ENCODE measurements at places on chromosomes 1 and 21. TPM values are rescaled to one million over a fixed set of nuclear protein-coding genes. Genes with fewer than 3 reads are reported as not detected.

DNA sequence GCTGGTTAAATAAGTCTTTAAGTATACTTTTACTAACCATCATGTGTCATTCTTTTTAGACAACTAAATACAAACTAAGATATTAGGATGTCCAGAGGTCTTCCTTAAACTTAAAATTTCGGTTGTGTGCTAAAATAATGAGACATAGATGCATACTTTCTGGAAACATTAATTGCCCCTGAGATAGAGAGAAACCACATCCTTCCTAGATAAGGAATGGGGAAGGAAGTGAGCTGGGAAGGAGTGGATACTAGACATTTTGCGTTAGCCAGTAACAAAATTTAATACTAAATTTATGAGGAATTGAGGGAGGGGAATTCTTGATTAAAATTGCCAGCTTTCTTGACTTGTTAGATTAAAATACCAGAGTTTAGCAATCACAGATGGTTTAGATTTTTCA is 37.1 kb upstream of the PTGS2 start:
- DNase-seq, result no peak

DNA sequence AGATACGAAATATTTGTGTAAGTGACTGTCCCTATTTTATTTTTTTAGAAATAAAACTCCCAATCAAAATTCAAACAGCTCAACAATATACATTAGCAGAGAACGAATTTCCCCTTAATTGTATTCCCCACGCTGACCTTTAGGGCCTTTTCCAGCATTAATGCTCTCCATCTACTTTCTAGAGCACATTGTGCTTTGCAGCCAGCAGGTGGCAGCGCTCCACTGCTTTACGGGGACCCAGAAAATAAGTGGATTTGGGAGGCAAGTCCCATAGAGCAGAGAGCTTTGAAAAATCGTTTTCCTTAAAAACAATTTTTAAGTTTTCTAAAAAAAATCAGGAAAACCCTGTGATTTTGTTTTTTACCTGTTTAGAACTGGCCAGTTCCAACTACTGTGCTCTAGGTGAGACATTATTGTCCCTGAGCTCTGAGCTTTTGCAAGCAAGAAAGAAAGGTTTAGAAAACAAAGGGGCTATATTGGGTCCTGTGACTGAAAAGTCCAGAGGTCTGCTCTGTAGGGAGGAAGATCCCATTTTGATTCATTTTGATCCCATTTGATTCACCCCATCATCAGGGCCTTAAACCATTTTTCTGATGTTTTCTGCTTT is 144.4 kb upstream of the ZNF644 start:
- DNase-seq, result no peak

- DNase-seq, result no peak
Observed at GRCh38 chr1:39220891-39221870, 16.7 kb downstream of the MACF1 start.

DNA sequence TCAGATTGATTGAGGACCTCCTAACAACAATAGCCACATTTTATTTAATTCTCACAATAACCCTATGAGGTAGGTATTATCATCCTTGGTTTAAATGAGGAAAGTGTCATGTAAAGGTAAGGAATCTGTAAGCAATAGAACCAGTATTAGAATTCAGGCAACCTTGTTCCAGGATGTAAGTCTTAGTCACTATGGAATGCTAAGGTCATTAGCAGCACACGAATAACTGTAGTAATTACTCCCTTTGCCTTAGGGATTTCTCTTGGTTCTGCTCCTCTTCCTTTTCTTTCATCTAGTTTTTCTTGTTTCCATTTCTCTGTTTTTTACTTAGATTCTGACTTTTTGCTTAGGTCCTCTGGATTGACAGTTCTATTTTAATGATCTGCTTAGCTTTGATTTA is 23.1 kb upstream of the ATP6V1G3 start:
- DNase-seq, result peak; percentile 16

DNA sequence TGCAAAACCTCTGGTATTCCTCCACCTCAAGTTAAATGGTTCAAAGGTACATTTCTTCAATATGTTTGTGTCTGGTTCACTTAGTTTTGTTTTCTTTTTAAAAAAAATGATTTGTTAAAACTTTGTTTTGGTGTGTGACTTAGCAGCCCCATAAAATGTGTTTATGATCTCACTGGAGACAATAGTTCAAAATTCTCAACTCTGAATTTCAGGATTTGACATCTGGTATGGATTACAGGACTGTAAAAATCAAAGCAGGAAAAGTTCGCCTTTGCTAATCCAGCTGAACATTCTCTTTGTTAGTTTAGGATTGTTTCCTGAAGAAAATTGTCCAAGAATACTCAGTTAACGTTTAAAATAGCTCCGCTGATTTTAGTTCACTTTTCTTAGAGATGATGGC is 231.7 kb downstream of the HMCN1 start:
- DNase-seq, result no peak

DNA sequence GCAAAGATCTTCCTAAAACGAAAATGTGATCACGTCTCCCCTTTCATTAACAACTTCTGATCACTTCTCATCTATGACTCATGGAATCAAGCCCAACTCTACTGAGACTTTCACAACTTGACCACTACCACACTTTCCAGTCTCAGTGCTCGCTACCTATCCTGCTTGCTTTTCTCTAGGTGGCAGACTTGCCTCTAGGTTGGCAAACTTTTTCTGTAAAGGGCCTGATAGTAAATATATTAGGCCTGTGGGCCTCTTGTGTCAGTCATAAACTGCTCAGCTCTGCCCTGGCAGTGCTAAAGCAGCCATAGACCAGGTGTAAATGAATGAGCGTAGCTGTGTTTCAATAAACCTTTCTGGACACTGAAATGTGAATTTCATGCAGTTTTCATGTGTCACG is 21.5 kb upstream of the HMGB4 start:
- DNase-seq, result no peak

- no peak for DNase-seq
Observed at GRCh38 chr1:208756339-208756981, 512.3 kb upstream of the PLXNA2 start.

GRCh38 chr1:24540906-24541710 is 14.8 kb upstream of the NCMAP start:
- DNase-seq, result peak; percentile 67

DNA sequence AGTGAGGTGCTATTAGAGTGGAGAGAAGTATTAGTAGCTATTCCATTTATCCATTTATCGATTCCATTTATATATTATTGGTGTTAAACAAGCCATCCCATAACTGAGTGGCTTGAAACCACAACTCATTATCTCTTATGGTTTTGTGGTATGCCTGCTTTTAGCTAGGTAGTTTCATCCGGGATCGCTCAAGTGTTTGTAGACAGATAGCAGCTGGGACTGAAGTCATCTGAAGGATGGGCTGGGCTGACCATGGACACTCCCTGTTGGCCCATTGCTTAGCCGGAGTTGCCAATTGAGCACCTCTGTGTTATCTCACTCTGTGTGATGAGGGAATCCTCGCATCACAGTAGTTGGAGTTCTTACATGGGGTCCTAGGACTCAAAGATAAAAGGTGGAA is 622.5 kb downstream of the PLA2G4A start:
- no peak for DNase-seq

GRCh38 chr1:87735750-87736149 is 407.1 kb downstream of the LMO4 start:
- no peak for DNase-seq

DNA sequence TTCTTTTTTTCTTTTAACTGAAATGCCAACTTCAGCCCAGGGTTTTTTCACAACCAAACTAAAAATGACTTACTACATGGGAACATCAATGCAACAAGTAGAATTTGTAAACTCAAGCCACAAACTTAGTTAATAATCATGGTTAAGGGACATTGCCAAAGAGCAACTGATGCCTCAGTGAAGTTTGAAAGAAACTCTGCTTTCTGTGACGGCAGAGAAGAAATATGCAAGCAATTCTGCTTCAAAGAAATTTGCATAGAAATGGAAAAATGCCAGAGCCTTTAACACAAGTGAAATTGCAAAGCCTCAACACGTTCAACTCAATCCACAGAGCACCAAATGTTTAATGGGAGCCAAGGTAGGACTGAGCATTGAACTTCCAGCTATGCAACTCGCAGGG is 5.0 kb upstream of the CHD5 start:
- no peak for DNase-seq

DNA sequence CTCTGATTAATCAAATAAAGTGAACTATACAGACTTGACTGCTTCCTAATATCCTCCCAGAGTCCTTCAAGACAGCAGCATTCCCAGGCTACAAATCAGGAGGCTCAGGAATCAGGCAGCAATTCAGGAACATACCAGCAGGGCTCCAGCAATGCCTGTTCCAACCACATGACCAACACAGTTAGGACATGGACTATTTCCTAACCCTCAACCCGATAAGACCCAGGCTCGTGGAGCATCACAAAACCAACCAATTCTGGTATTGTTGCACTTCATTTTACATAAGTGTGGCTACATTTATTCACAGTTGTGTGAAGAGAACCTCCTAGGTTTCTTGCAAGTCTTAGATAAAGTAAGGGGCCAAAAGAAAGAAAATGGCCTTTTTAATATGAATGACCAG is 546.2 kb upstream of the ADGRL2 start:
- DNase-seq, result no peak

DNA sequence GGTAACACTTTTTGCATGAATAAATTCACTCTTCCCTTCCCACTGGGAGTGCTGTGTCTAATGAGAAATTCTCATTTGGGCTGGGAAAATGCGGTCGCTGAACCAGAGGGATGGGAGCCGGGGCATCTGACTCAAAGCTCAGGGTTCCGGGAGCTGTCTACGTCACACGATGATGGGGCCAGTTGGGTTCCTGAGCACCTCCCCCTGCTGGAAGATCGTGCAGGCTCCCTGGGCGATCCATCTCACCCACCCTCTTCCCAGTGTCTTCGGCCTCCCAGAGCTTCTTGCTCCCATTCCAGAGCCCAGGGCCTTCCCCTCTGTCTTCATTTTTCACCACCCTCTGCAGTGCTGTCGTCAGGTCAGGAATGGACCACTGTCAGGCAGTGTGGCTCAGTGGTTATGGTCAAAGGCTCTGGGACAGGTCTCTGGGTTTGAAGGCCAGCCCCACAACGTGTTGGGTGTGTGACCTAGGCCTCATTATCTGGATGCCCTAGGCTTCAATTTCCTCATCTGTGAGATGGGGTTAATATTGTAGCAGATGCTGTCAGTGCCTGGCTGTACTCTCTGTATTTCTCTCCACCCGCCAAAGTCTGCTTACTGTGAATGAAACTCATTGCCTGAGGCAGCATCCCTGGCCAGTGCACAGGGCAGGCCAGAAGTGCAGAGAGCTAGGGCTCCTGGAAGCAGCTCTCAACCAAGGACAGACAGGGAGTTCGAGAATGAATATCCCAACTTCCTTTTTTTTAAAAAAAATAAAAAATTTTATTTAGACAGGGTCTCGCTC is 31.8 kb downstream of the IGSF21 start:
- DNase-seq, result no peak

DNA sequence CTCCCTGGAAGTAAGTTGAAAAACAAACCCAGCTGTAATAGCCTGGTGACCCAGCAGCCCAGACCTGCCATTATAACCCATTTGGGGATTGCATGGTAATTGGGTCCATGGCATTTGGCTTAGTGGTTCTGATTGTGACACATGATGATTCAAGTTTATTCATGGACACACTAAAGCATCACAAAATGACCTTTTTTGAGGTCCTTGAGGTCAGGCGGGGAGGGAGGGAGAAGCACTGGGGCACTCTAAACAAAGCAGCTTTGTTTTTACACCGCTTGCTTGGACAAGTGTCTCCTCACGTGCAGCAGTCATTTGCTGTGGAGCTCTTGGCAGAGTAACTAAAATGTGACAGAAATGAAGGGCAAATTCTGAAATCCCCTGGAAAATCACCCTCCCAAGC is 241.0 kb upstream of the SGIP1 start:
- DNase-seq, result no peak

DNA sequence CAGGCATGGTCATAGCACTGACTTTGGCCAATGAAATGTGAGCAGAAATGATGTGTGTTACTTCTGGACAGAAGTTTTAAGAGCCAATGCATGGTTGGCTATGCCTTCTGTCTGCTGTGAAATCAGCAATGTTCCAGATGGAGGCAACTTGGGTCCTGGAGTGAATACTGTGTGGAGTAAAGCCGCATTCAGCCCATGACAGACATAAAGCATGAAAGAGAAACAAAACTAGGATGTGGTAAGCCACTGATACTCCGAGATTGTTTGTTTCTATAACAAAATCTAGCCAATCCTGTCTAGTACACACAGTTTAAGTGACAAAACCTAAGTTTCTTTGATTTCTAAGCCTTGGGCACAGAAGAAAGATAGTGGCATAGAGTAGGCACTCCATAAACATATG is 47.1 kb upstream of the ARHGAP29 start:
- DNase-seq, result no peak

DNA sequence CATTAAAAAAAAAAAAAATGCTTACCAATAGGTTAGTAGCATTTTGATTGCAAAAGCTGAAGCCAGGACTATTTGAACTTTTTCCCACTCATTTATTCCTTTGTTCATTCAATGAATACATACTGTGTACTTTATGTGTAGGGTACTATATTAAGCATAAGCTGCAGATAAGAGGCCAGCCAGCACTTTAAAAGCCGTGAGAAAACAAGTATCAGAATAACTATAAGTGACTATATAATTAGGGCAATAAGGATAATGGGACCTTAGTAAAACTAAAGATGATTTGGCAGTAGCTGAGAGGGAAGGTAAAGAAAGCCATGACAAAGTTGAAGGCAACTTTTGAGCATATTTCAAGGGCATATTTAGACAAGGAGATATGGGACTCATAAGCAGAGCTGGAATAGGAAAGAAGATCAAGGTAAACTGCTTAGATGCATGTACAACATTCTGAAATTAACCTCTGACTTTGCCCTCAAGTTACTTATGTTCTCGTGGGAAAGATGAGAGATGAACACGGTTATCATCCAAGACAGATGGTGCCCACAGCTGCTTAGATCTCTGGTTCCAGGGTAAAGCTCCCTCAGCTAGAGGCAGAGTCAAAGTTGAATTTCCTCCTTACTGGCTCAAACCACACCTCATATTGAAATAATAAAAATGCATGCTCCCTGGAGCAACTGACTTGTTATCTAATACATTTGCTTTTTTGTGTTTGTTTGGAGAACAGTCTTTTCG is 44.0 kb upstream of the FMO2 start:
- DNase-seq, result no peak

Gene SLC45A1
- total RNA-seq, result 0.79 TPM

Gene RNF186
- total RNA-seq, result not detected

Gene SLC26A9
- not detected for total RNA-seq

Gene HMCN1
- 2.1 TPM for total RNA-seq

Gene BGLAP
- total RNA-seq, result not detected

Gene PPIAL4G
- total RNA-seq, result not detected

All from kidney epithelial cell (primary cell).